ENCODE measurements at places on chromosomes 11 and 22.

DNA sequence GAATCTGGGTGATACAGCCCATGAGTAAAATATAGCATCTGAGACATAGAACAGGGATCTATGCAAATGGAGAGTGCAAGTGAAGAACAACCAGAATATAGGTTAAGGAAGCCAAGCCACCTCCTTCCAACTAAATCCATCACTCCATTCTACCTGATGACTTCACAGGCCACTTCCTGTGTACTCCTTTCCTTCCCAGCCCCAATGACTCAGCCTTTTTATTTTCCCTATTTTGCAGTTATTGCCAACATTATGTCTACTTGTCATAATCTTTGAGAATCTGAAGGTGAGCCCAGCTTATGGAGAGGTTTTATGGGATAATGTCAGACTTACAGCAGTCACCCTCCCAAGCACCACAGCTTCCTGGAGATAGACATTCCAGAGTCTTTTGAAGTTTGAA, 1.4 kb upstream of the OR52M1 start:
- DNase-seq: no peak

- DNase-seq: no peak
Observed at GRCh38 chr11:107776062-107776461, 64.2 kb upstream of the SLN start.

DNA sequence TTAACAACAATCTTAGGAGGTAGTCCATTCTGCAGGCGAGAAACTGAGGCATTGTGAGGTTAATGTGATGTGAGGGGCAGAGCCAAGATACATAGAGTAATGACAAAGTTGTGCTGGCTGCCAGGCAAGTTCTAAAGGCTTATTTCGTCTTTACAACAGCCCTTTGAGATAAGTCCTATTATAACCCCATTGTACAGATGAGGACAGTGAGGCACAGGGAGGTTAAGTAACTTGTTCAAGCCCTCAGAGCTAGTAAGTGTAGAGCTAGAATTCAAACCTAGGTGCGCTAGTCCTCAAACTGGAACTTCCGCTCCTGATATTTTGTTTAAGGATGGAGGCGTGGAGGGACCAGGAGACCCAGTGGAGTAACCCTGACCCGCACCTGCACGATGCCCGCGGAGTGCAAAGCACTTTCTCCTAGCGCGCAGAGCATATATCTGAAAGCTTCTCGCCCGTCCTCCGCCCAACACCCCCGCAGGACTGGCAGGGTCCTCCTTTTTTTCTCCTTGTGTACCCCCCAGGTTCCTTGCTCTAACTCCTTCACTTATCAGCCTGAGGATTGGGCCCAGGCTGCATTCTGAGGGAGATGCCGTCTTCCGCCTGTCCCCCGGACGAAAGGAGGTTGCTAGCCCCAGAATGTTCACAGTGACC, 4.9 kb upstream of the FLI1 start:
- no peak for DNase-seq

- no peak for DNase-seq
Observed at GRCh38 chr11:69384251-69385143, 90.5 kb downstream of the MYEOV start.

- DNase-seq: no peak
Observed at GRCh38 chr22:22737590-22737989, 93.2 kb downstream of the GGTLC2 start.

DNA sequence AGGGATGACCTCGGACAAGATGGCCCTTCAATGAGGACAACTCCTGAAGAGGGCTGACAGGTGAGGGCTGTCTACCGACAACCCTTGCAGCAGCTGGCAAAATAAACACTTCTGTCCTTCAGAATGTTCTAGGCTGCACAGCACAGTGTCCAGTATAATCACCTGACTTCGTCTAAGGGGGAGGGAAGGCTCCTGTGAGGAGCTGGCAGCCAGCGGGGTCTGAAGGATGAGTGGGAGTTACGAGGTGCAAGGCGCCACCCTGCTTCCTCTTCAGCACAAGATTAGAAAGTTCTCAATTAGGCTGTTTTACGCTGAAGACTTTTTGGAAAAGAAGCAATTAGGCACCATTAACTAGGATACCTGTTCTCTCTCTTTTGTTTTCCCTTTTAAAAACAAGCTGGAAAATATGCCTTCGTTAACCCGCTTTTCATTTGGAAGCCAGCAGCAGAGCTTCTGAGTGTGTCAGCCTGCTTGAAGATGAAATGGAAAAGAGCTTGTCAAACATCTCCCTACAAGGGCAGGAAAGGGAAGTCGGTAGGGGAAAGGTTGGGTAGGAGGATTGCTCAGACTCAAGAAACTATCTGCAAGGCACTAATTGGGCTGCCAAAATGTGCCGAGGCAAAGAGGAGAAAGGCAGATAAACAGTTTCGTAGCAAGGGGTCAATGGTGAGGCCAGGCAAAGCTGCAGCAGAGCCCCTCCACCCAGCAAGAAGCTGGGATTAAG, 592.2 kb upstream of the CADM1 start:
- DNase-seq: no peak

DNA sequence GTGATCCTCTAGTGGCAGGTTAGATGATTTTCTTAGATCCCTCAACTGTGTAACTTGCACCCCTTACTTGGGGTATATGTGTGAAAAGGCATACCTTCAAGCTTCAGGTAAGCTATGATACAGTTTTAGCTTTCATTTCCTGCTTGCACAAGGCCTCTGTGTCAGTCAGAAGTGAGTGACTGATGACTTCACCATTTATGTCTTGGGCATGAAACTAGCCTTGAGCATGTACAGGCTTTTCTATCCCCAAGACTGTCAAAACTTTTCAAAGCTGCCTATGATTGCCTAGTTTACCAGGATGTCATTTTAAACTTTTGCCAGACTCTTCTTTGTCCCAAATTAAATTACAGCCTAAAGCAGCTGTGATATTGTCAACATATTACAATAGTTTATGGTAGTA, 286.1 kb upstream of the CNTN5 start:
- no peak for DNase-seq

- no peak for DNase-seq
Observed at GRCh38 chr11:29682856-29683255, 334.0 kb downstream of the KCNA4 start.

- DNase-seq: no peak
Observed at GRCh38 chr11:87451395-87451794, 413.7 kb downstream of the TMEM135 start.
